ENCODE measurements at places on chromosomes 1 and 21.

DNA sequence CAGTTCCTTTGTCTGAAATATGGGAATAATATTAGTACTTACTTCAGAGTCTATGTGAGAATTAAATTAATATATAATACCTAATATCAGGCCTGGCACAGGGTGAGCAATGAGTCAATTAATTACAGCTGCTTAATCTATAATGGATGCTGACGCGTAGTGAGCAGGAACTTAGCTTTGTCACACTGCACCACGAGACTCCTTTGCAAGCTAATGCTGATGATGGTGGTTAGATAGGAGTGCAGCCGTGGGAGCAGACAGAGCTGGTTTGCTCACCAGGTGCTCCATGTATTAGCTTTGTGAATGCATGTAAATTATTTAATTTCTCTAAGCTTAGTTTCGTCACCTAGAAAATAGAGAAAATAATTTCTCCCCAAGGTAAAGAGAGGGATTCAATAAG lies 35.1 kb downstream of the KCNJ15 start:
- no peak for DNase-seq

- DNase-seq = no peak
These were observed 65.7 kb upstream of the MORC3 start for GRCh38 chr21:36254106-36254941.

DNA sequence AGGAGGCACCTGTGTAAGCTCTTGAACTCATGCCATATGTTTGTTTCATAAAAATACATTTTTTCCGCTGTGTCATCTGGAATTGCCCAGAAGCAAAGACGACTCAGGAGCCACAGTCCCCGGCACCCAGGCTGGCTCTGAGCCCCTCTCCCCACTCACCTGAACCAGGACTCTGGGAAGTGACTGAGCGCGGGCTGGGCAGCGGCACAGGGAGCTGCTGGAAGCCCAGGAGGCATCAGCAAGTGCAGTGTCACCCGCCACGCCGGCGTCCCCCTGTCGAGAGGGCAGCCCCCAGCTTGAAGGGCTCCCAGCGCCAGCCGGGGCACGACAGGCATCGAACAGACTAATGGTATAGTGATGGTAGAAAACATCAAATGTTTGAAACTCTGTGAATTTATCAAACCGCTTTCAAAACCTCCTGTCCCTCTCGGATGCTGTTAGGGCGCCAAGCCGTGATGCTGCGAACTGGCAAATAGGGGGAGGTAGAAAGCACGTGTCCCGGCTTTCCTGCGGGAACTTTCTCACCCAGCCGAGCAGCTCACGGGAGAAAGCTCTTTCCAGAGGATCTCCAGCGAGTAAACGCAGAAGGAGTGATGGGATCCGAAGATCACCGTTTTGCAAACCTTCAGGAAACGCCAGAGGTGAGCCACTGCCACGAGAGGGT lies 57.8 kb upstream of the COL18A1 start:
- DNase-seq = no peak

- DNase-seq = peak; percentile 64
These were observed 14.4 kb upstream of the ZFYVE9 start for GRCh38 chr1:52127181-52128180.

GRCh38 chr21:42690586-42690985 lies 37.2 kb downstream of the PDE9A start:
- no peak for DNase-seq

GRCh38 chr1:41662061-41662764 lies 177.7 kb upstream of the EDN2 start:
- DNase-seq = no peak

DNA sequence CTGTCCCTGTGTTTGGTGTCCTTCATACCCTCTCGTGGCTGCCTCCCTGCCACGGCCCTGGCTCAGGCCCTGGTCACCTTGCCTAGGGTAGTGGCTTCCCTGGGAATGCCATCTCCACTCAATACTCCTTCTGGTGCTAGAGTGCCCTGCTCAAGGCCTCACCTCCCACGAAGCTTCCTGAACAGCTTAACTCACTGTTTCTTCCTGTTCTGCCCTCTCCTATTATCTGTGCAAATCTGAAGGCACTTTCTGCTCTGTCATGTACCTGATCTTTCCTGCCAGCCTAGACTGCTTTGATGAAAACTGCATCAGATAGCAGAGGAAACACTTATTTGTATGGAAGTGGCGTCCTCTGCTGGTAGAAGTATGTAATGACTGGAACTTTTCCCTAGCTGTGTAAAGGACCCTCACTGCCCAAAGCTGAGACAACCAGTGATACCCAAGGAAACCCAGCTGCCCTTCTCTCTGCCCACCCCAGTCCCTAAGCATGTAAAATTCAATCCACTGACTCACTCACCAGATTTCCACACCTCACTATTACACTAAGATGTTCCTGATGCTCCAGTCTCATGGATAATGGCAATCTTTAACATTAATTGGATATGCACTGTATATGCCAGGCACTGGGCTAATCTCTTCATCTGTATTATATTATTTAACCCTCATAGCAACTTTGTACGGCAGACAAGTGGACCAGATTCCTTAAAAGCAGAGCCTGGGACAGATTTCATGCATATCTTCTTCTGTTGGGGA lies 36.2 kb upstream of the BTG2 start:
- DNase-seq = peak; percentile 85

DNA sequence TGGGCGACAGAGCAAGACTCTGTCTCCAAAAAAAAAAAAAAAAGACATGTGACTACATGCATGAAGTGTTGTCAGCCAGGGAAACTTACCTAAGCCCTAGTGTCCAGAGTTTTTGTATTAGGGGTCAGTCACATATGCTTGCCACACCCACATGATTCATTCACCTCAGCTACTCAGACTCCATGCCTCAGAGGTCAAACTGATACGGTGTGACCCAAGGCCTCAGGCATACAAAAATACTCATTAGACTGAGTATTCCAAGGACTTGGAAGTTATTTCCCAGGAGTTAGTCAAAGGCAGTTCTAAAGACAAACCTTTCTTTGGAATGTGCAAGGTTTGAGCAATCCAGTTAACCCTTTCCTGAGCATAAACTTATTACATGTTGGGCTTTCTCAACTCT lies 6.3 kb upstream of the TRIM33 start:
- no peak for DNase-seq

GRCh38 chr1:243469497-243469896 lies 213.7 kb downstream of the SDCCAG8 start:
- peak; percentile 23 for DNase-seq

GRCh38 chr1:155000726-155001424 lies 1.7 kb upstream of the ZBTB7B start:
- DNase-seq = peak; percentile 91

GRCh38 chr1:92953491-92953890 lies 7.8 kb downstream of the DIPK1A start:
- DNase-seq = no peak

- no peak for DNase-seq
These were observed 744 bp upstream of the DDX20 start for GRCh38 chr1:111754984-111755330.

- no peak for DNase-seq
These were observed 147.3 kb upstream of the CD34 start for GRCh38 chr1:208058267-208058666.

- no peak for DNase-seq
These were observed 266.0 kb downstream of the PTPRU start for GRCh38 chr1:29502225-29502910.

DNA sequence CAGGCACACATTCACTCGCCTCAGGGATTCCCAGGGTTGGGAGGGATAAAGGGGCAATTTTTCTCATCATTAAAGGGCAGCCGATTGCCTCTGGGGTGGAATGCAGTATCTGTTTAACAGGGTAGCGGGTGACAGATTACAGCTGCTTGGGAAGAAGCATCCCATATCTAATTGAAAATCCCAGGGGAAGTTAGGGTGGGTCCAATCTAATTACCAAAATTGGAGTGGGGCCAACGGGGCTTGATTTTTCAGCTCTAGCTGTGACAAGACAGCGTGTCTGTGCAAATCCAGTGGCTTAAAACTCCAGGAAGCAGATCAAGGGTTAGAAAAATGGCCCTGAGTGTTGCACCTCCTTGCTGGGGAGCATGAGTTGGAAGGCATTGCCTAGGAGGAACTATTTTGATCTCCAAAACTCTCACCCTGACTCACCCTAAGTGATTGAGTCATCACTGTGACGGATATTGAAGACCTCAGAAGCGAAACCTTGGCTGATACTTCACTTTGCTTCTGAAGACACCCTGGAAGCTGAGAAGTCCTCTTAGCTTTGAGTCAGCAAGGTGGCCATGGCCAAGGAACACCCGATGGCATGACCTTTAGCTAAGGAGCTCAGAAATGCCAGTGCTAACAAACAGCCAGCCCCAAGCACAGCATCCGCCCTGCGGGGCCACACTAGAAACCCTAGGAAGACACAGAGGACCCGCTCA lies 46.0 kb downstream of the GRHL3 start:
- no peak for DNase-seq

GRCh38 chr1:92924501-92924900 lies 36.8 kb downstream of the DIPK1A start:
- DNase-seq = no peak

- DNase-seq = no peak
These were observed 721.3 kb upstream of the NCAM2 start for GRCh38 chr21:20276954-20277353.

- no peak for DNase-seq
These were observed 37.3 kb downstream of the MRPS6 start for GRCh38 chr21:34110594-34111202.

GRCh38 chr1:31264790-31265386 lies 25.2 kb upstream of the NKAIN1 start:
- no peak for DNase-seq

GRCh38 chr1:180360333-180361075 lies 130.4 kb downstream of the LHX4 start:
- no peak for DNase-seq

Measured in NCI-H446 (cell line).